Activated naive CD8-positive, alpha-beta T cell treated with anti-CD3 and anti-CD28 coated beads, Interleukin-2, amount 10 ng/mL, durations not matched to agents 7 days and 5 days (primary cell): ENCODE measurements at places on chromosomes 12 and 14. TPM values are rescaled to one million over a fixed set of nuclear protein-coding genes. Genes with fewer than 3 reads are reported as not detected.

DNA sequence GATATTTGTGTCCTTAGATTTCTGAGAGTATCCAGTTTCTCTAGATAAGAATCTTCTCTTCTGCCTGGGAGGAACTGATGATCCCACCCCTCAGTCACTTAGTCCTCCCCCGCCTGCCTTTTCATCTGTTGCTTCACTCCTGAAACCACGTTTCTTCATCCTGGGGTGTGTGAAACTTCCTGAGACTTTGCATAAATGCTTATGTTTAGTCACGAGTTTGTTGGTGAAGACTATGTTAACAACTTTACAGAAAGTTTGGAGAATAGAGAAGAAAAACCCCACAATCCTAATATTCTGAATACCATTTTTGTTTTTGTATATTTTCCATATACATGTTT is 33.2 kb downstream of the MARK3 start:
- no peak overlapping the region for H3K27ac ChIP-seq
- H3K36me3 ChIP-seq: peaks cover 25% of the 10 kb centered on the region
- no peak for DNase-seq
- no peak overlapping the region for H3K4me3 ChIP-seq

IL22 gene
- not detected for total RNA-seq

ABCB9 gene
- 9.2 TPM for total RNA-seq

DNA sequence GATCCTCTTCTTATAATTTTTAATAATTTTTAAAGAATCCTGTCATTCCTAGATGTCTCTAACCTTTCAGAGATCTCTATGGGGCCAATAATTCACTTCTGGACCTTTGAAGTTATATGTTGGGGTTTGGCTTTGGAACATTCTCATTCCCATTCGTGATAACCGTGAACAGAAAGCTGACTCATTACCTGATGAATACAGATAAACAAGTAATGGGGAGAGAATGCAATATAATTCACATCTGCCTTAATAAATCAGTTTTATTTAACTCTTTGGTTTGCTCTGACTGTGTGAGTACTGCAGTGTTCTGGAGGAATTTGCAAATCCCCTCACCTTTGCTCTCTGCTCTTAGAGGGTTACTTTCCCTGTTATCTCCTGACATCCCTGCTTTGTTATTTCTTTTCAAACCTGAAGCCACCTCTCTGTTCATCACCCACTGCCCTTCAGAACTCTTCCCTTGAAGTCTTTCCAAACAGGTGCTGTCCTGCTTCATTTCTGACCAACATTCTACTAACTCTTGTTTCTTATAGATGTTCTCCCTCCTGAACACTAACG is 79.6 kb upstream of the SLC38A2 start:
- DNase-seq: no peak
- no peak overlapping the region for H3K4me3 ChIP-seq
- no peak overlapping the region for H3K27ac ChIP-seq
- H3K36me3 ChIP-seq: peaks cover 24% of the 10 kb centered on the region
- H3K4me1 ChIP-seq: peaks cover 37% of the 10 kb centered on the region
- H3K27me3 ChIP-seq: no peaks in the 10 kb centered on the region

DNA sequence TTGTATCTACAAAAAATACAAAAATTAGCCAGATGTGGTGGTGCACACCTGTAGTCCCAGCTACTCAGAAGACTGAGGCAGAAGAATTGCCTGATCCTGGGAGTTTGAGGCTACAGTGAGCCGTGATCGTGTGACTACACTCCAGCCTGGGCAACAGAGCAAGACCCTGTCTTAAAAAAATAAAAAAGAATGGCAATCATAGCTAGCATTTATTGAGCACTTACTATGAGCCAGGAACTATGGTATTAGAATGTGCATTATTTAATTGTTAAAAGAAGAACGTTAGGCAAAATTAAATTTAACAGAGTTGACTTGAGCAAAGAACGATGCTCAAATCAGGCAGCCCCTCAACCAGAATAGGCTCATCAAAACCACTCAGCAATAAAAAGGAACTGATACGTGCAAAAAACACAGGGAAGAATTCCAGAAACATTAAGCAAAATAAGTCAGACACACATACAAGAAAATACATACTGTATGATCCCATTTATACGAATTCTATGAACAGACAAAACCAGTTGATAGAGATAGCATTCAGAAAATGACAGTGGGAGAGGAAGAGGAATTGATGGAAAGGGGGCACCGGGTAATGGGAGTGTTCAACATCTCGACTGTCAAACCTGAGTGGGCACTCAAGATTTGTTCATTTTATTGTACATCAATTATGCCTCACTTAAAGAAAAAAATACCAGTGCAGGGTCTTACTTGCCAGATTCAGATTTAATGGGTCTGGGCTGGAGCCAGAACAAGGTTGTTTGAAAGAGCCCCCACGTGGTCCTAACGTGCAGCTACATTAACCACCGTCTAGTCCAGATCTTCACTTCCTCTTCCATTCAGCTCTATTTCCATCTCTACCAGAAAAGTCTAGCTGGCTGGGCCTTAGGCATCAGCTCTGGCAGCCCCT is 8.0 kb downstream of the SCNN1A start:
- peak overlapping the region; percentile 74 for H3K27ac ChIP-seq
- H3K36me3 ChIP-seq: no peaks in the 10 kb centered on the region
- no peaks in the 10 kb centered on the region for H3K27me3 ChIP-seq
- H3K4me3 ChIP-seq: peak overlapping the region; percentile 25

GLIPR1L1 gene
- total RNA-seq: not detected

MGP gene
- 0.60 TPM for total RNA-seq

DNA sequence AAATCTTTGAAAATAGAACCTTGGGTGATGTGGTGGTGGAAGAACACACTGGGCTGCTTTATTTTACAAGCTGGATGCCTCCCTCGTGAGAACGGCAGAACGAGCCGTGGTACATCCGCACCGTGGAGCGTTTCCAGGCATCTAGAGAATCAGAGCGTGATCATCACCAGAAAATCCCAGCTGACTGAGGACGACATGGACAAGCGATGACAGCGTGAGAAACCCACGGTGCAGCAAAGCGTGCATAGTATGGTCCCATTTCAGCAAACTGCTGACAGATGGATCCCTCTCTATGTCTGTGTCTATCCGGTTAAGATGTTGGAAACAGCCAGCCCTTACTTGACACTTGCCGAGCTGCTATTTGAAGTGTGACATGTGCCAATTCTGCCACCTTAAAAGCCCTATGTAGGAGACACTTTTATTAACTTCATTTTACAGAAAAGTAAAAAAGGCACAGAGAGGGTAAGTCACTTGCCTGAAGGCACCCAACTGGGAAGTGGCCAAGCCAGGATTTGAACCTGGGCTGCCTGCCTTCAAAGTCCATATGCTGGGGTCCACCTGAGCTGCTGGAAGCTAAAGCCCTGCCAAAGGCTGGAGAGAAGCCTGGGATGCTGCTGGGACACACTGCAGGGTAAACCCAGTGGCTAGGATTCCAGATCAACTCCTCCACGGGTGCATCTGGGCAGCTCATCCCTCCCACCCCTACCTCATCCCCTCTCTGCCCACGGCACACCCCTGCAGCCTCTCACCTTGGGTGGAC is 14.9 kb downstream of the SCARB1 start:
- no peak overlapping the region for H3K27ac ChIP-seq
- H3K27me3 ChIP-seq: no peaks in the 10 kb centered on the region
- no peak overlapping the region for H3K4me3 ChIP-seq
- DNase-seq: no peak
- peaks cover 1% of the 10 kb centered on the region for H3K36me3 ChIP-seq
- H3K4me1 ChIP-seq: peaks cover 13% of the 10 kb centered on the region

KLHL33 gene
- total RNA-seq: 3.6 TPM

- H3K4me1 ChIP-seq: peaks cover 8% of the 10 kb centered on the region
- no peak overlapping the region for H3K4me3 ChIP-seq
- H3K27me3 ChIP-seq: no peaks in the 10 kb centered on the region
- peaks cover 43% of the 10 kb centered on the region for H3K36me3 ChIP-seq
- no peak for DNase-seq
These were observed 59.6 kb downstream of the SEC23A start for GRCh38 chr14:39043352-39043943.

BMP4 gene
- total RNA-seq: 0.34 TPM

DNA sequence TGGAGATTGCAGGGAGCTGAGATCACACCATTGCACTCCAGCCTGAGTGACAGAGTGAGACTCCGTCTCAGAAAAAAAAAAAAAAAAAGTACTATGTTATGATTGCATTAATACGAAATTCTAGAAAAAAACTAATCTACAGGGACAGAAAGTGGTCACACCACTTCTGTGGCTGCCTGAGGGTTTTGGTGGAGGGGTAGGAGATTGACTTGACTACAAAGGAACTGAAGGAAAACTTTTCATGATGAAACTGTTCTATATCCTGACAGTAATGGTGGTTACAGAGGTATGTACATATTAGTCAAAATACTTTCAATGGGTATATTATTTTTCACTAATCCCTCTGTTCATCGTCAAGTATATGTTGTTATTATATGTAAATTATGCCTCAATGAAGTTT is 42.1 kb downstream of the FOXN3 start:
- H3K27me3 ChIP-seq: no peaks in the 10 kb centered on the region
- H3K4me3 ChIP-seq: no peak overlapping the region
- no peak for DNase-seq
- H3K4me1 ChIP-seq: peaks cover 19% of the 10 kb centered on the region
- H3K36me3 ChIP-seq: peaks cover 40% of the 10 kb centered on the region
- H3K27ac ChIP-seq: no peak overlapping the region

- no peaks in the 10 kb centered on the region for H3K36me3 ChIP-seq
- H3K4me3 ChIP-seq: no peak overlapping the region
- peaks cover 2% of the 10 kb centered on the region for H3K27me3 ChIP-seq
- no peaks in the 10 kb centered on the region for H3K4me1 ChIP-seq
- peak; percentile 11 for DNase-seq
These were observed 38.4 kb downstream of the RTL1 start for GRCh38 chr14:100864960-100865681.

GRCh38 chr12:6769666-6770065 is 2.7 kb upstream of the LAG3 start:
- peaks cover 25% of the 10 kb centered on the region for H3K27me3 ChIP-seq
- H3K36me3 ChIP-seq: peaks cover 12% of the 10 kb centered on the region
- peak overlapping the region; percentile 12 for H3K27ac ChIP-seq
- H3K4me1 ChIP-seq: peaks cover 51% of the 10 kb centered on the region
- H3K4me3 ChIP-seq: no peak overlapping the region

DNA sequence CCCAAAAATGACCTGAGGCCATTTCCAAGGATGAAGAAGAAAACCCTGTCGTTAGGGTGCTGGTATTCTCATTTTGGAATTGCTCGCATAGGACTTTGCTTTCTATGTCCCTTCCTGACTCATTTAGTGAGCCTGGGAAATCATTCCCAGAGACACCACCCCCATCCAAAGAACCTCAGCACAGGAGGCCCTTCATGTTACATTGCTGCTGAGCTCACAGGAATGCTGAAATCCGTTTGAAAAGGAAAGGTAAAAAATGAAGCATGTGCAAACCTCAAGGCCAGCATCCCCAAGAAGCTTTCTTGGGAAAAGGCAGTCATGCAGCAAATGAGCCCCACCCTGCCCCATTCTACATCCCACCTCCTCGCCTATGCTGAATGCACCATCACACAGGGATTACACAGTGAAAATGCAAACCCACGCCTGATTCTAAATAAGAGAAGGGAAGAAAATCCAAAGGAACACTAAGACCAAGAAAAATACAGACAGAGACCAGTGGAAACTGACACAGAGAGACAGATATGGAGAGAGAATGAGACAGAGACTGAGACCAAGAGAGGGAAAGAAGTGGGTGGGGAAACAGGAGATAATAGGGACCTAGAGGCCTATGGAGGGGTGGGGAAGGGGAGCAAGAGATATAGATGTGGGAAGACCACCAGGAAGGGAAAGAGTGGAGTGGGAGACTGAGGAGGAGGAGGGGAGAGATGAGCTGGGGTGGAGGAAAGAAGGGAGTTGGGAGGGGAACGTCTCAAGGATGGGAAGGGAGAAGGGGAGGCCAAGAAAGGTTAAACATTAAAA is 33.5 kb downstream of the NIN start:
- no peak for DNase-seq
- no peak overlapping the region for H3K27ac ChIP-seq
- H3K4me3 ChIP-seq: no peak overlapping the region
- peaks cover 18% of the 10 kb centered on the region for H3K4me1 ChIP-seq

C12orf60 gene
- total RNA-seq: 1.6 TPM

- no peaks in the 10 kb centered on the region for H3K36me3 ChIP-seq
- no peak for DNase-seq
- H3K27ac ChIP-seq: no peak overlapping the region
- H3K27me3 ChIP-seq: peaks cover 5% of the 10 kb centered on the region
- H3K4me3 ChIP-seq: no peak overlapping the region
These were observed 419.9 kb upstream of the ATP2B1 start for GRCh38 chr12:90128526-90128925.

DNA sequence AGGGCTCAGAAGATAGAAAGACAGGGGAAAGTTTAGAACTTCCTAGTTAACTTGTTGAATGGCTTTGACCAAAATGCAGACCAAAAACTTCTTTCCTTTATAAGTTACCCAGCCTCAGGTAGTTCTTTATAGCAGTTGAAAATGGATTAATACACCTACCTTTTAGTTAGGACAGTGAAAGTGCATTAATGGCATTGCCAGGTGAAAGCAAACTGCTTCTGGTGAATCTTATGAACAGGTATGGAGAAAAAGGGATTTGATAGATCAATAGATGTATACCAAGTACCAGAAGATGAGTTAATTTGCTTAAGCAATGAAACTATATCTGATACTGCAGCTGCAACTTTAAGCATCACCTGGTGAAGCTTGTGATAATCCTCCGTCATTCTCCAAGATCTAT is 14.2 kb upstream of the STYK1 start:
- H3K27me3 ChIP-seq: peaks cover 7% of the 10 kb centered on the region
- H3K4me1 ChIP-seq: no peaks in the 10 kb centered on the region
- no peak overlapping the region for H3K4me3 ChIP-seq
- peaks cover 10% of the 10 kb centered on the region for H3K36me3 ChIP-seq
- H3K27ac ChIP-seq: no peak overlapping the region

ANKRD33 gene
- not detected for total RNA-seq

CMAS gene
- total RNA-seq: 34.4 TPM

DNA sequence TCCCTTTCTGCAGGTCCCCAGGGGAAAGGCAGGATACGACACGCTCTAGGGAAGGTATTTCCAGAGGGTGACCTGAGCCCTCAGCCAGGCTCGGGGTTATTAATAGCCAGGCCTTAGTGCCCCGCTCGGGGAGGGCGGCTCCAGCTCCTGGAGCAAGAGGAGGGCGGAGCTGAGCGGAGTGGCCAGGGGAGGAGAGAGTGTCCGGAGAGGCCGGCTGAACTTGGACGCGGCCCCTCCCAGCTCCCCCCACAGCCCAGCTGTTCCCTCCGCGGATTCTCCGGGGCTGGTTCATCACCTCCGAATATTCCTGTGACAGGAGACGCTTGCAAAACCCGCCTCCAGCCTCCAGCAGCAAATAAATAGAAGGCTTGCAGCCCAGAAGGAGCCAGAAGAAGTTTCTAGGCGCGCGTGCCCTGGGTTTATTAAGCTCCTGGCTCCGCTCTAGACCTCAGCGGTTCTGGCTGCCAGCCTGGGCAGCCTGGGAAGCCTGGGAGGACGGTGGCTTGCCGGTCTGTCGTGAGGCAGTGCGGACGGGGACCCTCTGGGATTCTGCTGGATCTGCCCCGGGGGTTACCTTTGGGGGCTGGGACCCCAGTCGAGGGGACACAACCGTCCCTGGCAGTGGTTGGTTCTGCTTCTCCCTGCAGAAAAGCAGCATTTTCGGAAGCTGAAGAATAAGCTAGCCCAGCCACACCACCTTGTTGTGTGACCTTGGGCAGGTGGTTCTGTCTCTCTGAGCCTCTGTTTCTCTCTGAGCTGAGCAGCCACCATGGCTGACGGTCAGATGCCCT is at the start of gene HSPB8:
Gene HSPB8 (plus strand): TSS at position 388 of the 791 bp plus-strand sequence. CDS start 382 bp downstream, at position 770.
- no peak within 1 kb of the TSS for H3K4me3 ChIP-seq
- H3K27ac ChIP-seq: no peak within 1 kb of the TSS
- DNase-seq: no peak
- no peaks in the 10 kb centered on the region for H3K4me1 ChIP-seq
- H3K36me3 ChIP-seq: no peaks in the 10 kb centered on the region
- H3K27me3 ChIP-seq: no peaks in the 10 kb centered on the region
